ENCODE measurements at places on chromosomes 13 and 19.

DNA sequence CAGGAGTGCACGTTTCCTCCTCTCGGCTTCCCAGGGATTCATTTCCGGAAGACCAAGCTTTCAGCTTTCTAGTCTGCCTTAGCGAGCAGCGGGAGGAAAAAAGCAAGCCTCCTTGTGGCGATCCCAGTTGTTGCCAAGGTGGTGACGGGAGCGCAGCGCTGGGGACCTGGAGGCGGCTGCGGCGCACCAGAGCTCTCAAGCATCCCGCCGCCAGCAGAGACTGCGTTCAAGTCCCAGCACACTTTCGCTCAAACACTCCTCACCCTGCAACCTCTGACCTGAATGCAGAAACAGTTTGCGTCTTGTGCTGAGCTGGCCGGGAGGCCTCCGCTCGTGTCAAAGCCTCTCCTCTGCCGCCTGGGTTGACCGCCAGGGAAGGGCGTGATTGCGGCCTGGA lies 4.9 kb downstream of the GSX1 start:
- no peak for DNase-seq

DNA sequence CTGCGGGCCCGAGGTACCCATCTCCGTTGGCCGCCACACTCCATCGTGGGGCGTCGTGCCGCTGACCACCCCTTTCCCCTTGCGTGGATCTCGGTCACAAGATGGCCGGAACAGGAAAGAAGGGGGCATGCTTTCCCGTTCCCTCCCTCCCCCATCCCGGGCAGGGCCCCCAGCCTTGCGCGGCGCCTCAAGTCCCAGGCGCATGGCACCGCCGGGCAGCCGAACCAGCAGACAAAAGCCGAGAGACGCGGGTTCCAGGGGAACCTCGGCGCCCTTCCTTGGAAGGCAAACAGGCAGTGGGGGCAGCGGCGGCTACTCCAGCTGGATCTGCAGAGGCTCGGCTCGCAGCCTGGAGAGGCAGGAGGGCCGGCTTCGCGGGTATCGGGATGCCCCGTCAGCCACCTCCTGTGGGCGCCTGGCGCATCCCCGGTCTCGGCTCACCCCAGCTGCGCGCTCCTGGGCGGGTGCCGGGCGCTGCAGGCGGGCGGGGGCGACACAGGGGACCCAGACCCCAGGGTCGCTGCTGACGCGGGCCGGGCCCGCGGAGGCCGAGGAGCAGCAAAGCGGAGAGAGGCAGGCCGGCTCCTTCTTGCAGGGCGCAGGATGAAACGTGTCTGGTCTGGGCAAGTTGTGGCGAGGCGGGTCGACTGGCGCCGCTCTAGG lies 439 bp downstream of the DZIP1 start:
- no peak for DNase-seq

DNA sequence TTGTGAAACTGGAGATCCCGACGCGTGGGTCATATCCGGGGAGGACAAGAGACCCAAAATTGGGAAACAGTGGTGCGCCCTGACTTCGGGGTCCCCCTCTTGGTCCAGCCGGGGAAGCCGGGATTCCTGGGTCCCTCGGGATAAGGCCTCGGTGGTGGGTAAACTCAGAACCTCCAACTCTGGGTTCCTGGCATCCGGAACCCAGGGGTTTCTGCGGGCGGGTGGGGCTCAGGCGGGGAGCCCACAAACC lies 688 bp downstream of the ZFP36 start:
- no peak for DNase-seq

DNA sequence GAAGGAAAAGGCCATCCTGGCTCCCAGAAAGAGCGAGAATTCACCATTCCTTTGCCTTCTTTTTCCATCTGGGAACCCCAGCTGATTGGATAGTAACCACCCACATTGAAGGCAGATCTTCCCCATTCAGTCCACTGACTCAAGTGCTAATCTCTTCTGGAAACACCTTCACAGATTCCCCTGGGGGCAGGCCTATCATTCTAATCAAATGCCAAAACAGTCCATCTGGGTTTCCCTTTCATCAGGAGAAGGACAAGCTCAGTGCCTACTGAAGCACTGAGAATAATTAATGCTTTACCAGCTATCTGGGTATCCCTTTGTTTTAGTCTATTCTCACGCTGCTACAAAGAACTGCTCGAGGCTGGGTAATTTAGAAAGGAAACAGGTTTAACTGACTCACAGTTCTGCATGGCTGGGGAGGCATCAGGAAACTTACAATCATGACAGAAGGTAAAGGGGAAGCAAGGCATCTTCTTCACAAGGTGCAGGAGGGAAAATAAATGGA lies 293.2 kb downstream of the ENOX1 start:
- no peak for DNase-seq

- peak; percentile 53 for DNase-seq
These were observed 21.7 kb downstream of the ZNF613 start for GRCh38 chr19:51948975-51949374.

- DNase-seq: no peak
These were observed 103.7 kb downstream of the ABCC4 start for GRCh38 chr13:95197548-95197947.

- DNase-seq: no peak
These were observed 15.4 kb upstream of the CLN5 start for GRCh38 chr13:76976490-76976889.

DNA sequence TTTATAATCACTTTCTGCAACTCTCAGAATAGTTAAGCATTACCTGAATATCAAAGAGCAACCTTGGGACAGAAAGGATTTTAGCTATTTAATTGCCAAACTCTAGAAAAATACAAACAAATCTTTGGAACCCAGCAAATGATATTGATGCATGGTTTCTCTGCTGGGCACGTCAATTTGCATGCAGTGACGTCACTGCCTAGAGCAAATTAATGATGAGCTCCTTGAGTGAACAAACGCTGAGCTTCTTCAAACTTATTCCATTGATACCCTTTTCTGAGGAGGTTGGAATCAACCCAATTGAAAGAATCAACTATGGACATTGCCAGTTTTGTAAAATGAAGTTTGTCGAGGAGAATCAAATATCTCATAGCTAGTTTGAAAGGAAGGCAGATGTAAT lies 259.9 kb upstream of the SOX21 start:
- DNase-seq: no peak

DNA sequence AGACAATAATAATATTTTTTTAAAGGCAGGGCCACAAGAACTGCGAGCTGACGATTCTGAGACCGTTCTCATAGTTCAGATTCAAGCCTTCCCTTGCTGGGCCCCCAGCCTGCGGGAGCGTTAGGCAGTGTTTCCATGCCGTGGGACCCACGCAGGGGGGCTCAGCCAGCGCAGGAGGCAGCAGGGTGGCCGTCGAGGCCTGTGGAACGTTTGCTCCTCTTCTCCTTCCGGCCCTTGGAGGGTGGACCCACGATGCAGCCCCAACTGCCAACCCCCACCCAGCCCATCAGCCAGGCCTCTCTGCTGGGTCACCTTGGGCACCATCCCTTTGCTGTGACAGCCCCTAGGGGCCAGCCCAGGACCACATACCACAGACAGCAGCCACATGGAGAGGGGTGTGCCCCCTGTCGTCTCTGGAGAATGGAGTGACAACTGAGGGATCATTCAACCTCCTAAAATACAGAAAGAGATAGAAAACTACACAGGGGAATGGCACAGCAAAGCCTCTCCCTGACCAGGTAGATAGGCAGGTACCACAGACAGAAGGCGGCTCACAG lies 46.8 kb downstream of the PDCD5 start:
- DNase-seq: no peak

DNA sequence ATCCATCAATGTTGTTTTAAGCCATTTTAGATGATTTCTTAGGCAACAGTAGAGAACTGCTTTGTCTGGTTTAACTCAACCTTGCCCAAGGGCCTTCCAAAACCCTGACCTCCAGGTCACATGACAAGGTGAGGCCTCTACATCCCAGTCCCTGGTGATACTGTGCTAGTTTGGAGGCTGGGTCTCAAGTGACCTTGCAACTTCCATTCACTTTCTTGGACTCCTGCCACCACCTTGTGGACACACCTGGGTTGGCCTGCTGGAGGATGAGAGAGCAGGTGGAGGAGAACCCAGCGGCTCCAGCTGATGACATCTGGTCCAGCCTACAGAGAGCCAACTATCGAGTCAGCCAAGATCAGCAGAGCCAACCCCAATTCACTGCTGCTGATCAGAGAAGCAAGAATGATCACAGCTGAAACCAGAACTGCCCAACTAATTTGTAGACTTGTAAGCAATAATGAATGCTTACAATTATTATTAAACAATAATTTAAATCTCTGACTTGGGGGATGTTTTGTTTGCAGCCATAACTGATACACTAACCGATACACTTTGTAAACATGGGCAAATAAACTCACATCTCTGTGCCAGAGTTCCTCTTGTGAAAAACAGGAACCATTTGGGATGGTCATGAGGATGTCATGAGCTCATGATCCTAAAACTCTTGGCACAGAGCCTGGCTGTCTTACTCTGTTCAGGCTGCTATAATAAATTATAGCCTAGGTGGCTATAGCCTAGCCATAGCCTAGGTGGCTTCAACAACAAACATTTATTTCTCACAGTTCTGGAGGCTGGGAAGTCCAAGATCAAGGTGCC lies 11.5 kb downstream of the FAM187B start:
- no peak for DNase-seq

DNA sequence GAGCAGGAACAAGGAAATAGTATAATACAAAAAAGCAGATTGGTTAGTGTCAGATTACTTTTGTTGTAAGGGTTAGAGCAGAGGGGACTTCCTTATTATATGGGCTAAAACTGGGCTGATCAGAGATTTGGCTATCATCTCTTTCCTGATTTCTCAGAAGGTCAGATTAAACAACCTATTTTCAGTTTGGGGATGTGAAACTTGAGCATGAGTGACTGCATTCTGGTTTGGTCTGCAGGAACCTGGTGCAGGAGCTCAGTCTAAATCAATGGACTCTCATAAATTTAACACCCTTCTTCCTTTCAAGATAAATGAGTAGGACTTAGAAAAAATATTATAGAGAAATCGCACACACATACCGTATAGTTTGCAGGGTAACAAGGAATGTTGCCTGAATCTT lies 12.9 kb upstream of the RFXAP start:
- no peak for DNase-seq

- DNase-seq: peak; percentile 91
These were observed 7.8 kb downstream of the ANKLE1 start for GRCh38 chr19:17289489-17289888.

- DNase-seq: no peak
These were observed 24.5 kb downstream of the MBNL2 start for GRCh38 chr13:97246596-97247158.

- DNase-seq: no peak
These were observed 12.7 kb upstream of the EFNB2 start for GRCh38 chr13:106548064-106548696.

DNA sequence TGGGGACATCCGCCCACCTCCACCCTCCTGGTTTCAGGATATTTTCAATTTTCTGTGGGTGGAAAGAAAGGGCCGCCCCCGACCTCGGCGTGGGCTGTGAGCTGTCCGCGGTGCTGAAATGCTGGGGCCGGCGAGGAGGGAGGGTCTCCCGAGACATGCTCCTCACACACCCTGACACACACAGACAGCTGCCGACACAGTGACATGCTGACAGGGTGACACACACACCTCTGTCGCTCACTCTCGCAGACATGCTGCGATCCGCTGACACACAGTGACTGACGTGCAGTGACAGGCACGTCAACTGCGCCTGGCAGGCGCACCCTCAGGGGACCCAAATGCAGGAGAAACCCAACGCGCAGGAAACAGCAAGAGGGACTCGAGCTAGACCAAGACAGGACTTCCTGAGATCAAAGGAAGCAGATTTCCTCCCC lies 25.1 kb upstream of the MEIS3 start:
- no peak for DNase-seq

- no peak for DNase-seq
These were observed 4.6 kb upstream of the EPN1 start for GRCh38 chr19:55670280-55671053.

GRCh38 chr19:873561-874041 lies 14.1 kb downstream of the CFD start:
- DNase-seq: no peak

GRCh38 chr19:40444825-40445312 lies 734 bp upstream of the SERTAD3 start:
- no peak for DNase-seq

GRCh38 chr13:102571075-102571474 lies 25.7 kb upstream of the TPP2 start:
- DNase-seq: no peak

- DNase-seq: no peak
These were observed 7.8 kb downstream of the DDX39A start for GRCh38 chr19:14411161-14411937.

GRCh38 chr19:50764409-50764808 lies 5.9 kb upstream of the GPR32 start:
- no peak for DNase-seq

DNA sequence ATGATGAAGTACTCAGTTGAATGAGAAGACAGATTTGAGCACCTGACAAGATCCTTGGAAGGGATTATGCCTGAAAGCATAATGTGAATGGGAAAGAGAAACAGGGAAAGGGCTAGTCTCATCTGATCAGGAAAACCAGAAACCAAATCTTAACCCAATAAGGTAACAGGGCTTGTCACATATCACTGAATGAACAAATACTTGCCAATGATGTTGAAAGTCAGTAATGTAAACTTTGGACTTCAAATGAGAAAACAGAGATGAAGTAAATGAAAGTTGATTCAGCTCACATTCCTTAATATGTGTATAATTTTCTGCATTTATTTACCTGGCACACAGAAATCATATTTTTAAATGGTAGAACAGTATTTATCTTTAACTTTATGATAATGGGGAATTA lies 480.0 kb downstream of the KCTD12 start:
- no peak for DNase-seq

DNA sequence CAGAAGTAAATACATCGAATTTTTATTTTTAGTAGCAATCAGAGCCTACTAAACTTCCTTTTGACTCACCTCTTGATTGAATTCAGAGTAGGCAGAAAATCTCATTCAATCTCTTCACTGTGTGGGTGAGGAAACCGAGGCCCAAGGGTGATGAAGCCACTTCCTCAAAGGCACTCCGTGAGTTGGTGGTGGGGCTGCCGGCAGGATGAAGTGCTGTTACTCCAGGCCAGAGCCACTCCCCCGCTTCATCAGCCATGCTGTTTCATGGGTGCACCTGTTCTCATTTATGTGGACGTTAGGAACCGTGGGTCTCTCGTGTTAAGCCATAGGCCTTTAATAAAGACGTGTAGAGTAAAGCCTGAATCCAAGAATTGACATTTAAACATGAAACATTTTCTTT lies 13.2 kb downstream of the ING1 start:
- DNase-seq: no peak

GRCh38 chr19:16229322-16229641 lies 31.6 kb downstream of the AP1M1 start:
- DNase-seq: no peak
